ENCODE measurements at places on chromosomes 7 and 10.

DNA sequence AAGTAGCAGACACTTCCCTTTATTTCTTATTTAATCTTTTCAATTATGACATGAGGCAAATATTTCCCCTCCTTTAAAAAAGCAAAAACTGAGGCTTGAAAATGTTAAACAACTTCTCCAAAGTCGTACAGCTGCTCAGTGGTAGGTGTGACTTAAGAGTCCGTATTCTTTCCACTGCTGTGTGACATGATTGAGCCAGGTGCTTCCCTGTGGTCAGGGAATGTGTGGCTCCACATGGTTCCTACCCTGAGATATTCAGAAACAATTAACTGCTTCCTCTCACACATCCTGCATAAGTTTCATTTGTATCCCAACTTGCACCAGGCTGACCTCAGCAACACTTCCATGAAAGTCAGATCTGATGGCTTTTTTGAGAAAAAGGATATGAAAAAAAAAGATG lies 13.6 kb downstream of the OPALIN start:
- DNase-seq: no peak

DNA sequence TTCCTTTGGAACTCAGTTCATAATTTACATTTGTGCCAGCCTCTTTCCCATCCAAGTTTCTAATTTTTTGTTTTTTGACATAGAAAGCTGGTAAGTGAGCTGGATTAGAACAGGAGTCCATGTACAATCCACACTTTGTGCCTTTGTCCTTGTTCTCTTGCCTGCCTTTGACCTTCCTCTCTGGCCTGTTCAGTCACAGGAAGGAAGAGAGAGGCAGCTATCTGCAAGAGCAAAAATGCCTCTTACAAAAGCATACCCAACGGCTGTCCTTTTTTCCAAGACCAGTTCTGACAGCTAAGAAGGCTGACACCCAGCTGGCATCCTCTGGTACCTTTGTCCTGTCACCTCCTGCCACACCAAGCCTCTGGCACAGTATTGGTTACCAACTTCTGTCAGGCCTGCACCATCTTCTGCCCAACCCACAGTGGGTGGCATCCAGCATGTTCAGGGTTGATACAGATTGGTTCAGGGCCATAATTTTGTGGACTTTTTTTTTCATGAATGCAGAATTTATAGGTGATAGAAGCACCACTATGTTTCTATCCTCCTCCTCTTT lies 133.7 kb upstream of the KLF14 start:
- no peak for DNase-seq

DNA sequence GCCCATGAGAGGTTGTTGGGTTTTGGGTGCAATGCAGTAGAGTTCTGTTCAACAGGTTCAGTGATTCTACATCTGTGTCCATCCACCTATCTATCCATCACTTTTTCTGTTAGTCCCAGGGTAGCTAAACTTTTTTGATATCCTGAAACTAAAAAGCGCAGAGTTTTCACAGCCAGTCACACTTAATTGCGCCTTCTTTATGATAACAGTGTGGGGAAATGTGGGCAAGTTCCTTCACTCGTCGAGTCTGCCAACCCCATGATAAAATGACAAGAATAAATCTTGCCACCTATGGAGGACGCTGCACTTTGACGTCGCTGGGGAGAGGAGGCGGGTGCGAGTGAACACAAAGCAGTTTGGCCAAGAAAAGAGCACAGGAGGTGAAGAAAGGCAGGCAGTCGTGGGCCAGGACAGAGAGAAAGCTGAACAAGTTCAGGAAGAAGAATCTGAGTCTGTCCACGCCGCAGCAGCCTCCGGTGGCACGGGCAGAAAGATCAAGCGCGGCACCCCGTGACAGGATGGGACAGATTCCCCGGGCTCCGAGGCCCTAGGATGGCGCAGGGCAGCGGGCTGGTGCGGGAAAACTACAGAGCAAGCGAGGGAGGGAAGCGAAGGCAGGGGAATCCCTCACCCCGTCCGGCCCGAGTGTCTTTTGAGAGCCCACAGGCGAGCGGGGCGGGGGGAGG lies 9.2 kb downstream of the SP8 start:
- no peak for DNase-seq

DNA sequence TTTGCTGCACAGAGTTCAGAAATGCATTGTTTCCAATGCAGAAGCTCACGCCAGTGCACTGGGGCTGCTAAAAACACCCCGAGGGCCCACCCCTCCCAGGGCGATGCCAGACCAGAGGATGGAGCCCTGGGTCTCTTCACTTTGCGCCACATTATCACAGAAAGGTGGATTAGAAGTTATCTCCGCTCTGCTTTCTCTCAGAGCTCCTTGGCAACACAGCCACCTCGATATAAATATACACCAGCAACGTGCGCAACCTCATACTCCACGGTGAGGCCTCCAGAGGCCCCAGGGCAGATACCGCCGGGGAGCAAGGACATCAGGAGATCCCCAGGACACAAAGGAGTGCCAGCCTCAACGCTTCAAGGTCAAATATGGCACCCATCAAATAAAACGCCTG lies 121.0 kb upstream of the TBX20 start:
- DNase-seq: no peak

- peak; percentile 47 for DNase-seq
Measured at GRCh38 chr10:100043796-100044195, 34.0 kb upstream of the DNMBP start.

DNA sequence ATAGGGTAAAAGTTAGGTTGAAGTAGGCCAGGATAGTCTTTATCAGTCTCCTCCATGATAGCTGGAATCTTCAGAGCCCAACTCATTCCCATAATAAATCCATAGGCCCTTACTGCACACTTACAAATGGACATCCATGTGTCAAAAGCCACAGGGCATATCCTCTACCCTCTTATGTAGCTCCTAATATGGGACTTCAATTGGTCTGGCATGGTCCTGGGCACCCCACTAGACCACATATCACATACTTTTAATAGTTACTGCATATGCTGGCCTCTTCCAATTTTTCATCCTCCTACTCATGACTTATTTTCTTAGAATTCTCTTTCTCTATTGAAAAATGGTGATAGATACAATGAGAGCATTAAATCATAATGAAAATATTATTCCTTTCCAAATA lies 169.3 kb downstream of the MAGI2 start:
- no peak for DNase-seq

- peak; percentile 66 for DNase-seq
Measured at GRCh38 chr10:95789902-95790301, 33.9 kb downstream of the ENTPD1 start.

DNA sequence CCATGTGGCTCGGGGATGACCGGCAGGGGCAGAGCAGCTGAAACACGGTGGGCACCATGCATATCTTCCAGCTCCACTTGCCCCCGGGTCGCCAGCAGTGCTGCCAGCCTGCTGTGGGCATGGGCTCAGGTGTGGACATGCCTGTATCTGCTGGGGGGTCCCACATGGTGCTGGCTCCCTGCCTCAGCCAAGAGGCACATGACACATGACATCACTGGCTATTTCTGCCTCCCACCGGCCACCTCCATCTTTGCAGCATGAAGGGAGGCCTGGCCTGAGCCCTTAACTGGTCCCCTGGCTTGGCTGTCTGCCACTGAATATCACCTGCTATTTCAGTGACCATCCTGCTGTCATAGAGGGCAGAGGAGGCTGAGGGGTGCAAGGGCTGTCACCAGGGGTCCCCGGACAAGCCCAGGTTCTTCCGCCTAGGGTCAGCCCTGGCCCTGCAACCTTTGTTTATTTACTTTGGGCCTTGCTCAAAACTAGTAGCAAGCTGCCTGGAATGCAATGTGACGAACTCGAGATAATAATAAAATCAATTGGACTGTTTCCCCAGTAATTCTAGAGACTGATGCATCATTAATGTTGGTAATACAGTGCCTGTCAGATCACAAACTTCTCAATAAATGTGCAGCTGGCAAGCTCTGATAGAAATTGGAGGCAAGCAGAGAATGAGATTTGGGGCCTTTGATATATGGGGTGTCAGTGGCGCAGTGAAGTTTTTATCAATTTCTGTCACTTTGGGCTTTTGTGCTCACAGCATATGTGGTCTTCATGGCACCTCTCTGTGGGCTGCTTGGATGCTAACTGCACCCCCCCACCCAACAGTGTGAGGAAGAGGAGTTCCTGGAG lies 28.5 kb downstream of the ZMIZ1 start:
- no peak for DNase-seq

GRCh38 chr7:44674381-44674780 lies 68.0 kb downstream of the OGDH start:
- DNase-seq: no peak

- peak; percentile 29 for DNase-seq
Measured at GRCh38 chr7:73645643-73646174, 21.4 kb upstream of the MLXIPL start.

- DNase-seq: peak; percentile 74
Measured at GRCh38 chr10:69051710-69052487, 36.0 kb upstream of the SRGN start.

DNA sequence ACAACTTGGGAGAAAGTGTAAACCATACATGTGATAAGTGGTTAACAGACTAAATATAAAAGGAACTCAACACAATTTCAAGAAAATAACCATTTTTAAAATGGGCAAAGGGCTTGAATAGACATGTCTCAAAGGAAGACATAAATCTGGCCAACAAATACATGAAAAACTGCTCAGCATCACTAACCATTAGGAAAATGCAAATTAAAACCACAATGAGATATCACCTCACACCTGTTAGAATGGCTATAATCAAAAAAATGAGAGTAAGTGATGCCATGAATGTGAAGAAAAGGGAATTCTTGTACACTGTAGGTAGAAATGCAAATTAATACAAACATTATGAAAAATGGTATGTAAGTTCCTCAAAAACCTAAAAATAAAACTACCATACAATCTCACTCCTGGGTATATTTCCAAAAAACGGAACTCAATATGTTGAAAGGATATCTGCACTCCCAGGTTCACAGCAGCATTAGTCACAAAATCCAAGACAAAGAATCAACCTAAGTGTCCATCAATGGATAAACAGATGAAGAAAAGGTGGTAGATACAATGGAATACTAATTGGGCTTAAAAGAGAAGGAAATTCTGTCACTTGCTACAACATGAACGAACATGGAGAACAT lies 5.6 kb downstream of the SNX13 start:
- DNase-seq: peak; percentile 37

DNA sequence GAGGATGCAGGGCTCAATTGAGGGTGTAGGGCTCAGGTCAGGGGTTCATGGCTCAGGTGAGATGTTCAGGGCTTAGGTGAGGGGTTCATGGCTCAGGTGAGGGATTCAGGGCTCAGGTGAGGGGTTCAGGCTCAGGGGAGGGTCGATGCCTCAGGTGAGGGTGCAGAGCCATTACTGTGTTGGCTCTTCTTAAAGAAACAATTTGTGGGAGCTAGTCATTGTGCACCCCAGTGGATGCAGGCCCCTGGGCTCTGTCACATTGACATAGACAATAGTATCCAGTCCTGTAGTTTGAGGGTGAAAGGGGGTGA lies 86.7 kb downstream of the ADCY1 start:
- no peak for DNase-seq

GRCh38 chr7:12821746-12822145 lies 134.3 kb downstream of the ARL4A start:
- DNase-seq: no peak

GRCh38 chr7:118306771-118307170 lies 82.3 kb downstream of the ANKRD7 start:
- DNase-seq: no peak

Data from suppressor macrophage treated with lipopolysaccharide for 4 hours (primary cell).